Cerebellar nuclear complex (tissue), 1 donor: ENCODE measurements at places on chromosomes 7 and 10.

GRCh38 chr7:2715341-2716231, 27.6 kb downstream of the AMZ1 start:
- DNase-seq, result no peak

GRCh38 chr7:149873970-149874643, 338 bp downstream of the ATP6V0E2 start:
- no peak for DNase-seq

DNA sequence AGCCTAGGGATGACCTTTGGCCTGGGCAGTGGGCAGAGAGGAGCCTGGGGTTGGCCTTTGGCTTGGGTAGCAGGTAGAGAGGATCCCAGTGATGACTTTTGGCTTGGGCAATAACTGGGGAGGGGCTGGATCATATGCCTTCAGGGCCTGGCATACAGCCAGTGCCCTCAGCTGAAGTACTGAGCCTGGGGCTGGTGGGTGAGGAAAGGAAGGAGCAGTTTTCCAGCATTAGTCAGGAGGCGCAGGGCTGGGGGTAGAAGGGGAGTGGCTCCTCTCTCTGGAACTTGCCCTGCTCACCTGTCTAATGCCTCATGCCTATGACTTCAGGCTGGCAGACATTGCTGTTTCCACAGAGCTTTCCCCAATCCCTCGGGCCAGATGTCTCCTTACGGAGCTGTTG, 15.2 kb upstream of the COMTD1 start:
- no peak for DNase-seq

DNA sequence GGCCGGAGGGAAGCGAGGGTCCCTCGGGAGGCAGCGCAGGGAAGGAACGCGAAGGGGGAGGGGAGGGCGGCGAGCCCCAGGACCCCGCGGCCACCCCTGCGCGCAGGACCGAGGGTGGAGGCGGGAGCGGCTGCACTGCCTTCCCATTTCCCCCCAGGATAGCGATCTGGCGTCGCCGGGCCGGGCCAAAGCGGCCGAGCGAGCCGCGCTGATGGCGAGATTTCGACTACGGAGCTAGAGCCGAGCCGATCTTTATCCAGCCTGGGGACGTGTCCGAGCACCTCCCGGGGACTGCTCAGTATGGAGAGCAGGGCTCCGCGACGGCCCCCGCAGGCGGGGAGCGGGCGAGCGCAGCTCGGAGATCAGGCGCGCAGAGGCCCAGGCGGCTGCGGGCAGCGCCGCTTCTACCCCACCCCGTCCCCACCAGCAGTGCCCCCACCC, 590 bp upstream of the CRTAC1 start:
- no peak for DNase-seq

DNA sequence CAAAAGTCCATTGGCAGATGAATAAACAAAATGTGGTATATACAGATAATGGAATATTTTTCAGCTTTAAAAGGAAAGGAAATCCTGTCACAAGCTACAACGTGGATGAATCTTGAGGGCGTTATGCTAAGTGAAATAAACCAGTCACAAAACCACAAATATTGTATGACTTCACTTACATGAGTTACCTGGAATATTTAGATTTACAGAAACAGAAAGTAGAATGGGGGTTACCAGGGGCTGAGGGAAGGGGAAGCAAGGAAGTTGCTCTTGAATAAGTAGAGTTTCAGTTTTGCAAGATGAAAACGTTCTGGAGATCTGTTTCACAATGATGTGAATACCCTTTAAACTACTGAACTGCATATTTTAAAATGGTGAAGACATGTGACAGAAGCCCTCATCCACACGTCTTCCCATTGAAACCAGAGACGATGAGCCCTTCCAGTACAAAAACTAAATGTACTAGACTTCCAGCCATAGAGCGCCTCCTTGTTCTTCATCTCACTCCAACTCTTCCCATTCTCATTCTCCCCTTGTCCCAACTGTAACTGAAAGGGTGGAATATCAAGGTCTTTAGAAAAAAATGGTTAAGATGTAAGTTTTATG, 62.4 kb downstream of the MICU1 start:
- DNase-seq, result no peak

DNA sequence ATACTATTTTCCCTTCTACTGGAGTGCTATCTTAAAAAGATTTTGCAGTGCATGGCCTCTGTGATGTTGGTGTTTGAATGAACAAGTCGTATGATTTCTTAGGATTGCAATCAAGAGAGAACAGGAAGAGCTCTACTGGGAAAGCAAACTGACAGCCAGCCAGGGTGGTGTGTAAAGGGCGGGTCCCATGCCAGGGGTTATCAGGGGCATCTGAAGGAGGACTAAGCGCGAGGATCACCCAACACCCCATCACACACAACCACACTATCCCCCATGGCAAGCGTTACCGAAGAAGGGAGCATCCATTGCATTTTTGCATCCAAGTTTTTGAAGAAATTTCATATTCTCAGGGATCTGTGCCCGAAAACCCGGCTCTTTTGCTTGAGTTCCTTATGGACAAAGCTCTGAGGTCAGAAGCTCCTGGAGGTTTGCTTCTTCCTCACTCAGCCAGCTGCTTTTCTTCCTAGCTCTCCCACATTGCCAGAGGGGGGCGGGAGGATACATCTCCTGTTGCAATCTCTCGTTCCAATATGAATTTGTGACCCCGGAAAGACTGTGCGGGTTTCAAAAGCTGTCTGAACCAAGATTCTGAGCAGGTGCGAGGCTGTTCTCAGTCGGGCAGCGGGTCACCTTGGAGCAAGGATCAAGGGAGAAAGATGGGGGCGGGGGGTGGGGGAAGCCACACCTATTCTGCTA, 5.2 kb downstream of the NEUROD6 start:
- no peak for DNase-seq

DNA sequence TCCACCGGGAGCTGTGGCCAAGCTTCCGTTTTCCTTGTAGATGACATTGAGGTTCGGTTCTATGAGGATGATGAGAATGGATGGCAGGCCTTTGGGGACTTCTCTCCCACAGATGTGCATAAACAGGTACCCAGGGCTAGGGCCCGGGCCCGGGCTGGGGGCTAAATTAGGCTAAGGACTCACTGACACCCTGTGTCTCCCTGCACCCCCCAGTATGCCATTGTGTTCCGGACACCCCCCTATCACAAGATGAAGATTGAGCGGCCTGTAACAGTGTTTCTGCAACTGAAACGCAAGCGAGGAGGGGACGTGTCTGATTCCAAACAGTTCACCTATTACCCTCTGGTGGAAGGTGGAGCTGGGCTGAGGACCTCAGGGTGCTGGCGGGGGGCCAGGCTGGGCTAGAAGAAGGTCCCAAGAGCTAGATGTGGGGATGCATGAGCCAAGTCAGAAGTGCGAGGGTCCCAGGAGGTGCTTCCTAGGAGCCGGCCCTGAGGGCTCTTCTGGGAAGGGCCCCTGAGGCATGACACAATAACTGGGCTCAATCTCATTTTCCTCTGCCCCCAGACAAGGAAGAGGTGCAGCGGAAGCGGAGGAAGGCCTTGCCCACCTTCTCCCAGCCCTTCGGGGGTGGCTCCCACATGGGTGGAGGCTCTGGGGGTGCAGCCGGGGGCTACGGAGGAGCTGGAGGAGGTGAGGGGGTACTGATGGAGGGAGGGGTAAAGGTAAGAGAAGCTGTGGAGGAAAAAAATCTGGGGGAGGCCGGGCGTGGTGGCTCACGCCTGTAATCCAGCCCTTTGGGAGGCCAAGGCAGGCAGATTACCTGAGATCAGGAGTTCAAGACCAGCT, 2.9 kb downstream of the NFKB2 start:
- no peak for DNase-seq

- DNase-seq, result no peak
Observed at GRCh38 chr10:28873540-28873939, 196.2 kb downstream of the BAMBI start.

GRCh38 chr7:15042285-15043065, 139.9 kb upstream of the DGKB start:
- DNase-seq, result no peak

- no peak for DNase-seq
Observed at GRCh38 chr7:50674896-50675835, 107.5 kb downstream of the GRB10 start.

- DNase-seq, result no peak
Observed at GRCh38 chr7:19062216-19062615, 55.2 kb downstream of the TWIST1 start.

DNA sequence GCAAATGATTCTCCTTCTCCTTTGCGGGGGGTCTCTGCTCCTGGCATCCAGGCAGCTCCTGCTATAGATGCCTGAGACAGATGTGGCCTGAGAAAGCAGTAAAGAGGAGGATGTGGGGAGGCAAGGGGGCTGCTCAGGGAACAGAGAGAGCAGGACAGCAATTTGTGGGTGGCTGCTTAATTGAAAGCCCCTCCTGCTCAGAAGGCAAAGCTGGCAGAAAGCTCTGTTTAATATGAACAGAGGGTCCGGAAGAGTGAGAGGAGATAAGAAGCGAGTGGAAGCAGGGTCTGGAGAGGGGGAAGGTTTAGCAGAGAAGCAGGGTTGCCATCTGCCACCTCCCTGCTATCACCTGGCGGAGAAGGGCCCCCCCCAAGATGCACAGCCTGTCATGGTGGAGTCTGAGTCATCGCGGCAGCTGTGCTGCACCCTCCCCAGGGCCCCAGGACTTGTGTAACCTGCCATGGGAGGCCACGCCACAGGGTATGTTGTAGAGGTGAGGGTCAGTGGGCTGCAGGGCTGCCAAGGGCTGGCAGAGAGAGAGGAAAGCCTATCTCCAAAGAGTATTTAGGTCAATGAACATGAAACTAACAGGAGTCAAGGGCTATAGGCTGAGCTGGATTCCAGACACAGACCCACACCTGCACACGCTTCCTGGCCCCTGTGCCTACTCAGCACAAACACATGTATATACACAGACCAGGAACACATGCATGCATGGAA, 1109.8 kb upstream of the AUTS2 start:
- no peak for DNase-seq

- no peak for DNase-seq
Observed at GRCh38 chr10:77188521-77188920, 449.1 kb downstream of the KCNMA1 start.
